ENCODE measurements at places on chromosomes 12 and 14. TPM values are rescaled to one million over a fixed set of nuclear protein-coding genes. Genes with fewer than 3 reads are reported as not detected.

PLEKHH1 gene
- 0.12 TPM for total RNA-seq

LPAR5 gene
- total RNA-seq, result under 0.01 TPM

CREBL2 gene
- total RNA-seq, result 42.1 TPM

MED13L gene
- 117 TPM for total RNA-seq

KRT79 gene
- total RNA-seq, result not detected

ANO6 gene
- total RNA-seq, result 41.0 TPM

ASPG gene
- total RNA-seq, result not detected

RNASE1 gene
- total RNA-seq, result 0.75 TPM

MYH6 gene
- not detected for total RNA-seq
